ENCODE measurements at places on chromosomes 5 and 9. TPM values are rescaled to one million over a fixed set of nuclear protein-coding genes. Genes with fewer than 3 reads are reported as not detected.

STK32A gene
- 0.63 TPM for total RNA-seq

DNA sequence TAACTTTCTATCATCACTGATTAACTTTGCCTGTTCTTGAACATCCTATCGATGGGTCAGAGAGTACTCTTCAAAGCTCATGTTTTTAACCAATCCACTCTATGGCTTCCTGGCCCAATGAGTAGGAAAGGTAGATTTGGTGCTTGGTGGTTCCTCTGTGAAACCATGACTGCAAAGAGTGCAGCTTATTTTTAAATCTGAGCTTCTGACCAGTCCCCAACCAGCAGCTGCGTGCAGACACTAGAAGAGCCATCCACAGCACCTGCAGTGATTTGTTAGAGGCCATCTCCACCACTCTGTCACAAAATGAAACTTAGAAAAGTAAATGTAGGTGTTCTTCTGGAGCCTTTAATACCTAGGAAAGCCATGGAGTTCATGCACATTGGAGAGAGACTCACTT, 107.3 kb upstream of the WWC1 start:
- DNase-seq: no peak

ARID3C gene
- not detected for total RNA-seq

AOPEP gene
- total RNA-seq: 63.0 TPM

DNA sequence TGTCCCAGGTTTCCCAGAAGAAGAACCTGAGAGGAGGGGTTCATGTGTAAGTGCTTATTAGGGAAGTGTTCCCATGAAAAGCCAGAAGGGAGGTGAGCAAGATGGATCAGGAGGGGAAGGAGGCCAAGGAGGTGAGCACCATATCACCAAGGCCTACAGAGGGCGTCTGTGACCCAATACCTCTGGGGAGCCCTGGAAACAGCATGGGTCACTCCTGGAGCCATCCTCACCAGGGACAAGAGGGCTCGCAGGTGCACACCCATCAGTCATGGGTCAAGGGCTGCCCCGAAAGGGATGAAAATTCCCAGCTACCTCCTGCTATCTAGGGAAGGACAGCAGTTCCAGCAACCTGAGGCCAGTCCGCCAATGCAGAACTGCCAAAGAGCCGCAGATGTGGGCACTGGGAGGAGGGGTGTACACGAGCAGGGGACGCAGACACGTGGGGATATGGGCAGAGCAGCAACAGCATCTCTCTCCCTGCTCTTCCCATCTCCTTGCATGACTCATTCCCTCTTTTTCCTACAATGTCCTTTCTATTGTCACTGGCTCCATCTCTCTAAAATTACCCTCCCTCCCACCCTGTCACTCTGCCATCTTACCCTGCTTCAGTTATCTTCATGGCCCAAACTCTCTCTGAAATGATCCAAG, 167.6 kb upstream of the FSTL4 start:
- DNase-seq: no peak

IL33 gene
- not detected for total RNA-seq

DNA sequence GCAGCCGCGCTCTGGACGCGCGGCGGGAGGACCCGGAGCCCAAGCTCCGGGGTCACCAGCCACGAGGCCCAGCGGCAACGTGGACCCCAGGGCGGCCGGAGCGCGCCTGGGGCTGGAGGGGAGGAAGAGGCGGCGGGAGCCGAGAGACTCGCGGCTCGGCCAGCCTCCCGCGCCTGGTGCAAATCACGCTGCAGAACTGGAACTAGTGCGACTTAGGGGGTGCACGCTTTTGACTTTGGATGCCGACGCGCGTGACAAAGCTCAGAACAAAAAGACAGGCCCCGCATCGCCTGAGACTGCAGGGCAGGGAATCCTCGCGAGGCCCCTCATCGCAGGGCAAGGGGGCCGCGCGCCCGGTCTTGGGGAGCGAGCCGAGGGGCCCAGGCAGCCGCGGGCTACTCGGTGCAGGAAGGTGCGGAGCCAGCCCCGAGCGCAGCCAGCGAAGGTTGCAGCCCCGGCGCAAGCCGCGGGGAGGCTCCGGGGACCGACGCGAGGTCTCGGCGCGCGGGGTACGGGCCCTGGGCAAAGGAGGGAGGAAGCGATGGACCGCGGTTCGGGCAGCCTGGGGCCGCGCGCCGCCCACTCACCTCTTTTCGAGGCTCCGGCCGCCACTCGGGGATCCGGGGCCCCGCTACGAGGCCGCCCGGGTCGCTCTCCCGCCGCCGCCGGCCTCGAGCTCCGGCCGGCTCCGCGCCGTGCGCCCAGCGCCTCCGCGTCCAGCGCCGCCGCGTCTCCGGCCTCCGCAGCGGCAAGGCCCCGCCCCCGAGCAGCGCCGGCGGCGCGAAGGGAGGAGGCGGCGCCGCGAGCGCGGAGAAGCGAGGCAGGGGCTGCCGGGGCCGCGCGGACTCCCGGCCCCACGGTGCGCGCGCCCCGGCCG, at the start of gene GOLM1:
Gene GOLM1, minus strand, starts transcription at position 735 of the 877 bp plus-strand sequence. CDS start 20,238 bp downstream, outside the sequence.
- no peak for DNase-seq

GRM6 gene
- not detected for total RNA-seq

- DNase-seq: no peak
Observed at GRCh38 chr9:69867081-69867814, 46.6 kb downstream of the CFAP95 start.

TAL2 gene
- total RNA-seq: not detected

WDR38 gene
- not detected for total RNA-seq

INSL4 gene
- not detected for total RNA-seq

DNA sequence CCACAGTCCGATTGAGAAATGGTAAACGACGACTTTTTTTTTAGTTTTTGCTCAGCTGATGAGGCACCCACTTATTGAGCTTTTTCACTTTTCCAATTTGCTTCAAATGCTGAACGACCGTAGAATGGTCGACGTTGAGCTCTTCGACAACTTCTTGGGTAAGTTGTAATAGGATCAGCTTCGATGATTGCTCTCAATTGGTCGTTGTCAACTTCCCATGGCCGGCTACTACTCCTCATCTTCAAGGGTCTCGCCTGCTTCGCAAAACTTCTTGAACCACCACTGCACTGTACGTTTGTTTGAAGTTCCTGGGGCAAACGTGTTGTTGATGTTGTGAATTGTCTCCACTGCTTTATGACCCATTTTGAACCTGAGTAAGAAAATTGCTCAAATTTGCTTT, 35.7 kb downstream of the NSD1 start:
- DNase-seq: no peak

DNA sequence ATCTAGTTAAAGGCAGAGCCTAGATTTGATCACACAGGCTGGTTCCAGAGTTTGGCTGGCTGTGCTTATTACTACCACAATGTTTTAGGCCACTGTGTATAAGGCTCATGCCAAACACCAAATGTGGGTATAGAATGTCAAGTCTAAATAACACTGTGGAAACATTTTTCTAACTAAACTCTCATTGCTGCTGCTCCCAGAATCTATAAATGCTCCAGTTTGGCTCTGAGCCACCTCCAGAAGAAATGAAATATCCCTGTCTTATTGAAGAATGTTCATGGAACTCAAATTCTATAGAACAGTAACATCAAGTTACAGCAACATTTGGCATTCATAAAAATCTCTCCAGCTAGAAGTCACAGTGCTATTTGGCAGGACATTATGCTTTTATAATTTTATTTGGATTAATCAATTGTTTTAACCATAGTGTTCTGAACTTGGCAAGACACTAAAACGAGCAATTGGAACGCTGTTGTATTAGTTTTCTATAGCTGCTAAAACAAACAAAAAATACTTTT, 178.1 kb upstream of the COX7C start:
- no peak for DNase-seq

DNA sequence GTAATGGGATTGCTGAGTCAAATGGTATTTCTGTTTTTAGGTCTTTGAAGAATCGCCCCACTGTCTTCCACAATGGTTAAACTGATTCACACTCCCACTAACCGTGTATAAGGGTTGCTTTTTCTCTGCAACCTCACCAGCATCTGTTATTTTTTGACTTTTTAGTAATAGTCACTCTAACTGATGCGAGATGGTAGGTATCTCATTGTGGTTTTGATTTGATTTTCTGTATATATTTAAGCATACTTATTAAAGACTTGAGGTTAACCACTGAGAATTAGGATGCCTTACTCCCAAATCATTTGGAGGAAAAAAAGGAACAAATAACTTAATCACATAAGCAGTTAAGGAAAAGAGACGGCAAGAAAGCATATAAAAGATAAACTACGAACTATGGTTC, 181.6 kb upstream of the FST start:
- no peak for DNase-seq

EPB41L4A gene
- 17.2 TPM for total RNA-seq

DNA sequence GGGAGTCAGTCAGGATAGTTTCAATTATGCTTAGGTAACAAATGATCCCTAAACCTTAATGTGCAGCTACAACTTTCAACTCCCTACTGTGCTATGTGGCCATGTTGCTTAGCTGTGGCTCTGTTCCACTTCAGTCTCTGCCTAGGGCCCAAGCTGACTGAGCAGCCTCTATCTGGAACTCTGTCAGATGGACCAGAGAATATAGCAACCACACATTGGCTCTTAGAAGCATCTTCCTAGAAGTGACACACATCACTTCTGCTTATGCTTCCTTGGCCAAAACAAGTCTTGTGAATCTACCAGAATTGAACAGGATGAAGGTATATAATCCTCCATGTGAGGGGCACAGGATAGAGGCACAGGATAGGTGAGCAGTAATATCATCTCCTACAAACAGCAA, 36.7 kb upstream of the TNC start:
- DNase-seq: no peak

DNA sequence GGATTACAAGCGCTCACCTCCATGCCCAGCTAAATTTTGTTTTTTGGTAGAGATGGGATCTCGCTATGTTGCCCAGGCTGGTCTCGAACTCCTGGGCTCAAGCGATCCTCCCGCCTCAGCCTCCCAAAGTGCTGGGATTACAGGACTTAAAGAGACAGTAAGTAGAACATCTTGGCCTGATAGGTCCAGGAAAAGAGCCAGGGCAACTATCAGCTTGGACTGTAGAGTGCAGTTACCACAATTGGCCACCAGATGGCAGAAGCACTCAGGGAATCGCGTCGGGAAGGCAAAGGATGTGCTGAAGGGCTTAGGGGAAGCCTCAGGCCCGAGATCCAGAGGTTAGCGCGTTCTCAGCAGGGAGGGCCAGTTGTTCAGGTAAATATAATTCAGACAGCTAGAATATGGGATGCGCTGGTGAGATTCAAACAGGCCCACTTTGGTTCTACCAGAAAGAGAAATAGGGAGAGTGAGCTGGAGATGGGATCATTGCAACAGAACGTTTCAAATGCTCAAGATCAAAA, 21.5 kb downstream of the C9orf57 start:
- no peak for DNase-seq

TSLP gene
- total RNA-seq: 0.07 TPM
